ENCODE measurements at places on chromosomes 4 and X.

GRCh38 chr4:127217586-127218229, 415.0 kb upstream of the INTU start:
- no peak for DNase-seq

DNA sequence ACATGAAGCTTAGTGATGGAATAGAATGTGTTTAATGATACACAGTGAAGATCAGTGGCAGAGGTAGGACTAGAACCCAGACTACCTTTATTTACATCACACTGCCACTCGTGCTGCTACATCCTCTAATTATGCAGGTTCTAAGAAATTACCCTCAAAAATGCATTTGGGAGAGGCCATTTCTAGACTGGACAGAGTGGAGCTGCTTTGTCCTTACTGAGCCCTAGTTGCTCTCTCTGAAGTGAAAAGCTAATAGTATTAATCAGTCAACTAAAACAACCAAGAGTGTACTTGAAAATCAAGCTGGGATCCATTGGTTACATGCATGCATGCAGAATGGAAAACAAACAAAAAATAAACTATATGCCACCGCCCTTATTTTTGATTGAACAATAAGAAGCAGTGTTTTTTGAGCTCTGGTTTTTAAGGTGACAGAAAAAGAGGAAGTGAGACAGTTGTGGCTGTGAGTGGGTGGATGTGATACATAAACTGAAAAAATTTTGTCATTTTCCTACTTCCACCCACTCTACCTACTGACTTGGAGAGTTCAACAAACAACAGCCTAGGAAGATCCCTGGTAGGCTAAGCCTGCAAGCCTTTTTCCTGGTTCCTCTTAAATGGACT, 6.8 kb upstream of the VSIG4 start:
- no peak for DNase-seq

- no peak for DNase-seq
Measured at GRCh38 chr4:74121643-74122579, 22.9 kb upstream of the CXCL2 start.

- DNase-seq = no peak
Measured at GRCh38 chr4:153728151-153728550, 31.7 kb downstream of the RNF175 start.

- DNase-seq = no peak
Measured at GRCh38 chr4:89298155-89298554, 9.4 kb downstream of the GPRIN3 start.

GRCh38 chr4:150679765-150680343, 97.9 kb downstream of the MAB21L2 start:
- DNase-seq = peak; percentile 6

DNA sequence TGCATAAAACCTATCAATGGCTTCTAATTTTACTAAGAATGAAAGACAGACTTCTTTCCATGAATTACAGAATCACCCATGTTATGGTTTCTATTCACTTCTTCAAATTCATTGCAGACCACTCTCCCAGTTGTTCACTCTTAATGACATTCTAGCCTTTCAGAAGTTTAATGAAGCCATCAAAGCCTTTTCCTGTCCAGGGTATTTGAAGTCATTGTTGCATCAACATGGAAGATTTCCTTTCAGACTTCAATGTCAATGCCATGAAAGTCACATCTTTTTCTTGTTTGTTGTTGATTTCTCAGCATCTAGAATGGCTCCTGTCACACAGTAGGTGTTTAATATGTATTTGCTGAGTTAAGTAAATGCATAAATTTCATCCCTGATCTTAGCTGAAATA, 48.1 kb upstream of the ARSJ start:
- no peak for DNase-seq

GRCh38 chrX:77298790-77299189, 148.4 kb upstream of the FGF16 start:
- no peak for DNase-seq

GRCh38 chr4:187396106-187396505, 599.5 kb upstream of the ZFP42 start:
- no peak for DNase-seq
